B cell (primary cell): ENCODE measurements at places on chromosomes 4 and X. TPM values are rescaled to one million over a fixed set of nuclear protein-coding genes. Genes with fewer than 3 reads are reported as not detected.

Gene GPR50
- not detected in 2 replicates for polyA plus RNA-seq

Gene VSIG4
- 0.09 and 0.30 TPM in 2 replicates for polyA plus RNA-seq

Gene ZFP42
- polyA plus RNA-seq, result not detected in 2 replicates

Gene ZCCHC18
- 13.5 and 28.2 TPM in 2 replicates for polyA plus RNA-seq

Gene RHOXF2B
- polyA plus RNA-seq, result not detected in 2 replicates

Gene ADH1A
- polyA plus RNA-seq, result not detected in 2 replicates

Gene BTK
- polyA plus RNA-seq, result 157 and 166 TPM in 2 replicates

Gene USP26
- not detected in 2 replicates for polyA plus RNA-seq

Gene GRK4
- 0.73 and 0.92 TPM in 2 replicates for polyA plus RNA-seq

Gene PLK4
- 1.2 and 2.0 TPM in 2 replicates for polyA plus RNA-seq

Gene ATP2B3
- polyA plus RNA-seq, result not detected in 2 replicates

Gene ASB9
- polyA plus RNA-seq, result not detected in 2 replicates

Gene PRR32
- not detected in 2 replicates for polyA plus RNA-seq

Gene HTR2C
- not detected in 2 replicates for polyA plus RNA-seq
